Left kidney (tissue), 8 donors: ENCODE measurements at places on chromosomes 3 and 15.

DNA sequence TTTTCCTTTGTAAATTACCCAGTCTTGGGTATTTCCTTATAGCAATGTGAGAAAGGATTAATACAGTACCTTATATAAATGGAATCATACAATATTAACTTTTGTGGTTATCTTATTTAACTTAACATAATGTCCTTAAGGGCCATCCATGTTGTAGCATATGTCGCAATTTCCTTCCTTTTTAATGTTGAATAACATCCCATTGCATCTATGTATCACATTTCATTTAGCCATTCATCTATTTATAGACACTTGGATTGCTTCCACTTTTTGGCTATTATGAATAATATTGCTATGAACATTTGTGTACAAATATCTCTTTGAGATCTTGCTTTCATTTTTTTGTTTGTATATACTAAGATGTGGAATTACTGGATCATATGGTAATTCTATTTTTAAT lies 342.2 kb downstream of the PDCD6IP start:
- no peak for DNase-seq

GRCh38 chr3:16033889-16034687 lies 140.4 kb upstream of the GALNT15 start:
- DNase-seq, result no peak

- no peak for DNase-seq
Observed at GRCh38 chr3:191020730-191021396, 158.4 kb upstream of the GMNC start.

- DNase-seq, result no peak
Observed at GRCh38 chr15:51060030-51060673, 34.6 kb downstream of the TNFAIP8L3 start.

GRCh38 chr3:194130807-194131589 lies 5.0 kb upstream of the HES1 start:
- peak; percentile 76 for DNase-seq

DNA sequence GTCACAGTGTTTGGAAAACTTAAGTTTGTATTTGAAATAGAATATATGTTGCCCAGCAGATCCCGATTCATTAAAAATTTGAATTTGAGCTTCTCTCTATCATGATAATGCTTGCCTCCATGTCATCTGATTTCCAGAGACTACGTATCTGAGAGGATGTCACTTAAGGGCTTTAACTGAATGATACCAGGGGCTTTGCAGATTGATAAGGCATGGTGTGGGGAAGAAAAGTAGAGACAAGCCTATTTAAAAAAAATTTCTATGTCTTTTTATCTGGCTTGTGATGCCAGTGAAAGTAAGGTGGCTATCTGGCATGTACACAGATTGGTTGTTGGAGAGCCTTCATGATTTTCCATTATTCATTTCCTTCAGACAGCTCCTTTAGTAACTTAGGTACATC lies 72.7 kb downstream of the UBE2E2 start:
- DNase-seq, result no peak

- no peak for DNase-seq
Observed at GRCh38 chr3:143754090-143754489, 94.2 kb downstream of the SLC9A9 start.

- DNase-seq, result no peak
Observed at GRCh38 chr3:123339302-123339701, 109.6 kb downstream of the ADCY5 start.

- DNase-seq, result no peak
Observed at GRCh38 chr3:193342551-193342950, 36.0 kb downstream of the ATP13A5 start.

DNA sequence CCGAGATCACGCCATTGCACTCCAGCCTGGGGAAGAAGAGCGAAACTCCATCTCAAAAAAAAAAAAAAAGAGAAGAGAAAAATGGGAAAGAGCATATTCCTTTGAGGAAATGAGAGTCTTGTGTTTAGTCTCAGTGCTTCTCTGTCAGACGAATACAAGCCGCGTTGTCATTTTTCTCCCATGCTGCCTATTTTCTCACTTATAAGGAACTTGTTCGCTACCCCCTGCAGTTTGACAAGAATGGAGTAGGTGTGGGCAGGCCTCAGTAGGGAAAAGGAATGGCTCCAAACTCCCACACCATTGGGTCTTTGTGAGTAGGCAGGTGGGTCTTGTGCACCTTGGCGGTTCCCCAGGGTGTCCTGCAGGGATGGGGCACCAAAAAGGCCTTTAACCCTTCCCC lies 6.5 kb downstream of the GPR160 start:
- no peak for DNase-seq

DNA sequence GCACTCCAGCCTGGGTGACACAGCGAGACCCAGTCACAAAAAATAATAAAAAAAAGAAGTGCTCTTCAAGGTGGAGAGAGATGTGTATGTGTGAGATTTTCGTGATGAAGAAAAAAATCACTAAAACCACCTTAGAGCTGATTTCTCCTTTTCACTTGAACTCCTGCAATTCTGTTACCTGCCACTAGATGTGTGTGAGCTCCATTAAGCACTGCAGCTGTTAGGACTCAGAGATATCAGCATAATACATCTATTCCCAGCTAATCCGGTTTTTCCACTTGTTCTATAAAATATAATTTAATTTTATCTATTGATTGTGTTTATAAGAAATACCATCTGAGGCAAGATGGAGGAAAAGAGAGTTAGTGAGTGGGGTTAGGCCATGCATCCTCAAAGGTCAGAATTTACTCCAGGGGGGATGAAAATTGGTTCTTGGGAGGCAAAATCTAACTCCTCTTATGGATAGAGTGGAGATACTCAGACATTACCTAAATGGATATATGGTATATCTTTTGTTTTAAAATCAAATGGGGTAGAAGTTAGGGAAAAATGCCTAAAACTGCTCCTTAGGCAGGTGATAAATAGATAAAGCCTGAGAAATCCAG lies 152.7 kb downstream of the IL20RB start:
- peak; percentile 40 for DNase-seq

DNA sequence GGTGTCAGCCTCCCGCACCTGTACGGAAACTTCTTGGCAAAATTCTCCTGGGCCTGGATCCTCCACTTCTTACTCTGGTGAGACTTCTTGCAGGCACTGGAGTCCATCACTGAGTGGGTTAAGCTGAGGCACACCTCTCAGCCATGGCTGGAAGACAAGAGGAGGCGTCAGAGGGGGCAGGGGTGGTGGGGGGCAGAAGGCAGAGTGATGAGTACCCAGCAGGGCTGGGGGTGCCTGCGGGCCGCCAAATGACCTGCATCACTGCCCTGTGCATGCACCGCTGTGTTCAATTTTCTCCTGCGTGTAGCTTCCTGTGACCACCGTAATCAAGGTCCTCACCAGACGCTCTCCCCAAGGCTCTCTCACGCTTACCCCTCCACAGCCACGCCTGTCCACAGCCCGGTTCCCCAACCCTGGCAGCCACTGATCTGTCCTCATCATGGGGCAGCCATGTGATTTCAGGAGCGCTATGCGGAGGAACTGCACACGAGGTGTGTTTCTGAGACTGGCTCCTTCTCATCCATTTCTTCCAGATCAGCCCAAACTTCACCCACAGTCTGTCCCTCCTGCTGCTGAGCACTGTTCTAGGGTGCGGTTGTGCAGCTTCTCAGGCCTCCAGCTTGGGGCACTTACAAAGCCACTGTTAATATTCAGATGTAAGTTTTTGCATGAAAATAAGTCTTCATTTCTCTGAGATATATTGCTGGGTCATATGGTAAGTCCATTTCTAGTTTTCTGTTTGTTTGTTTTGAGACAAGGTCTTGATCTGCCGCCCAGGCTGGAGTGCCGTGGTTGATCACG lies 5.2 kb downstream of the C3orf22 start:
- no peak for DNase-seq

GRCh38 chr15:62118520-62119226 lies 46.4 kb downstream of the C2CD4B start:
- no peak for DNase-seq

GRCh38 chr15:69522361-69522760 lies 69.7 kb downstream of the RPLP1 start:
- no peak for DNase-seq

GRCh38 chr3:129276385-129276784 lies 2.3 kb upstream of the HMCES start:
- no peak for DNase-seq

DNA sequence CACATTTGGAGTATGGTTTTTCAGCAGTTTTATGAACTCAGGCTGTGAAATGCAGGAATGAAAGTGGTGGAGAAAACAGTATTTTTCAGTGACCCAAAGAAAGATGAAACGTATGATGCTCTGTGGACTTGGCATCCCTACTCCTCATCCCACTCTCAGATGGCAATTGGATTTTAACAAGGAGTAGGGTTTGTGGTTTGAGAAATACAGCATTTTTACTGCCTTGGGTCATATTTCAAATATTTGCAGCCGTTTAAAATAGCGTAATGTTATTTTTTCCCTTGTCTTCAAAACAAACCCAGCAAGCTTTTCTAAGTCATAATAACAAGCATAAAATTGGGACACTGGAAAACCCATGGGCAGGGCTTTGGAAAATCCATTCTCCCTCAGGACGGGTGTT lies 117.2 kb upstream of the LRIG1 start:
- DNase-seq, result no peak

DNA sequence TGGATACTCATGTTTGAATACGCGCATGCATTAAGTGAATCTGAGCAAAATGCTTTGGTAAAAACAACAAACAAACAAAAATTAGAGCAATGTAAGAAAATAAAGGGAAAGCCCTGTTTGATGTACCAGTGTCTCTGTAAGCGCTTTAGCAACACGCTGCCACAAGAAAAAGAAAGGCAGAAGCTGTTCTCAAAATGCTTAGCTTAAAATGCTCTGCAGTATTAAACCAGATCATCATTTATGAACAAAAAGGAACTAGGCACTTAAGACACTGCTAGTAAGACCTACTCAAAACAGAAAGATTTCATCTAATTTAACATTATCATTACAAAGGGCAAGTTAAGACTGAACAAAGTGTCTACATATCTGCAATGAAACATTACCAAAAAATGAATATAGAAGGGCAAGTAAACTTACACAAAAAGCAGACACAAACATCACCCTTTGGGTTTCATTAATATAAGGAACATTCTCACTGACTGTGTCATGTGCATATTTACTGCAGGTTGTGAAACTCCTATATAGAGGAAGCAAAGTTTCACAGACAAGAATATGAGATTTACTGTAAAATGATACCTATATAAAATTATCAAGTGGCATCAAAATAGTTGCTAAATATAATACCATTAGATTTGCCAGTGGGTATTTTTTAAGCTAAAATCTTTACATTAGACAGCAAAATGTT lies 102.1 kb downstream of the FBXL22 start:
- no peak for DNase-seq

DNA sequence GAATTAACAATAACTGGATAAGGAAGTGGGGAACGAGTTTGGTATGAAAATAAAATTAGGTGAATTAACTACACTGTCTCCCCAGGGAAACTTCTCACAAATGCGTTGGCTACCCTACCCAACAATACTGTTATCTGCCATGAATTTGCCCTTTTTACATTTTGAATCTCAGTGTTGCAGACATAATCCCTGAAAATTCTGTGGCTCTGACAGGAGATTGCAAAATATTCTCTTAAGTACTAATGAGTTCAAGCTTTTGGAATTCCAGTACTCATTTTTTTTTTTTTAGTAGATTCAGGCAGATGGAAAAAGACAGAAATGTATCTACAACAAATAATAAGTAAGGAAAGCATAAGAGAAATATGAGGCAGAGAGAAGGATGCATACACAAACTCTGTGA lies 332.6 kb downstream of the LSAMP start:
- no peak for DNase-seq

- DNase-seq, result no peak
Observed at GRCh38 chr3:158859362-158859761, 57.5 kb downstream of the MFSD1 start.

- no peak for DNase-seq
Observed at GRCh38 chr15:79211481-79211880, 71.0 kb upstream of the ANKRD34C start.

DNA sequence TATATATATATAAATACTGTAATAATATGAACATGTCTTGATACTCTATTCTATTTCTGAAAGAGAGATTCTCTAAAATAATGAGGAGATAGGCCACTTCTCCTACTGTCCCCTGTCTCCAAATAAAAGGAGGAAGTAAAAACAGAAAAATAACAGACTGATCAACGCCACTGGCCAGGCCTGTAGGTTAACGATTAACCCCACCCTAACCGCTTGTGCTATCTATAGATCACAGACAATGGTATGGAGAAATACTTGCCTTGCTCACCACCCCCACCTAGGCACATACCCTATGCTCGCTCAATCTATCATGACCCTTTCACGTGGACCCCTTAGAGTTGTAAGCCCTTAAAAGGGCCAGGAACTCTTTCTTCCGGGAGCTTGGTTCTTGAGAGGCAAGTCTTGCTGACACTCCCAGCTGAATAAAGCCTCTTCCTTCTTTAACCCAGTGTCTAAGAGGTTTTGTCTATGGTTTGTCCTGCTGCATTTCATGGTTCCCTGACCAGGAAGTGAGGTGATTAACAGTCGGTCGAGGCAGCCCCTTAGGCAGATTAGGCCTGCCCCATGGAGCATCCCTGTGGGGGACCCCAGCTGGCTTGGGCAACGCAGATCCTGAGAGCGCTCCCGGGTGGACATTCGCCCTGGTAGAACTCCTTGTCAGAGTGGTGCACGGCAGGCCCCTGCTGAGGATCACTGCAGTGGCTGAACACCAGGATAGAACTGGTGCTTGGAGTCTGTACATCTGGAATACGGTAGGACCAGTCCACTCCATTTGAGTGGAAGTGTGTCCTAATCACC lies 521.8 kb upstream of the CNTN3 start:
- DNase-seq, result no peak

DNA sequence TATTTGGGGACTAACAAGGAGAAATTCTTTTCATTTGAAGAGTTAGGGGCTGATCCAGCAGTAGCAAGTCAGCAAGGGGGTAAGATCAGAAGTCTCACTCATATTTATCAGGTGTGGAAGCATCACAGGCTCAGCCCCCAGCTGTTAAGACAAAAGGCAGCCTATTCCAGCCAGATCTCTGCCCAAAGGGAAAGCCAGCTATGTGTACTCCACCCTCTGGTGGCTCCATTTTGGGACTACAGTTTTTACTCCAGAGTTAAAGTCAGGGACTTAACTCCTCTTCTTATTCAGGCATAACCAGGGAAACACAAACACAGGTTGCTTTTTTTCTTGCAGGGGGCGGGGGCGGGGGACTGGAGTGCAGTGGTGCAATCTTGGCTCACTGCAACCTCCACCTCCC lies 19.2 kb downstream of the UBP1 start:
- no peak for DNase-seq

DNA sequence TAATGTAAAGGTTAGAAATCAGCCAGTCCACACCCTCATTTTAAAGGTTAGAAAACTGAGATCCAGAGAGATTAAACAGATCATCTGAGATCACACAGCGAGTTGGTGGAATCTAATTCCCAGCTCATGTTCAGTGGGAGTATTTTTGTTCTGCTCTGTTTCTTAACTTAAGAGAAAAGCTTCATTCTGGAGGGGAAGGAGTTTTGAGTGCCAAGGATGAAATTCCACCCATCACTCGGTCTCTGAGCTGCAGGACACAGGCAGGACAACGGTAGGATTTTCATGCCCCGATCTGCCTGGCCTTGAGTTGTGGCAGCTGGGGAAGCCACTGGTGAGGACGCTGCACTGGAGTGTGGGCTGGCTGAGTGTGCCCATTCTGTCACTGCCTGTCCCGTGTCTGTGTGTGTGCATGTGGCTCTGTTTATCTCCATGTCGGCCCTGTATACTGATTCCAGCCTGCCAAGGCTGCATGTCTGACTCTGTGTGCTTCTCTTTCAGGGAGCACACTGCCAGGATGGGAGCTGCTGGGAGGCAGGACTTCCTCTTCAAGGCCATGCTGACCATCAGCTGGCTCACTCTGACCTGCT lies 94.3 kb downstream of the CEMIP start:
- DNase-seq, result no peak
